ENCODE measurements at places on chromosomes 2 and 18.

GRCh38 chr2:129008055-129008880 lies 689.6 kb upstream of the HS6ST1 start:
- no peak for DNase-seq

DNA sequence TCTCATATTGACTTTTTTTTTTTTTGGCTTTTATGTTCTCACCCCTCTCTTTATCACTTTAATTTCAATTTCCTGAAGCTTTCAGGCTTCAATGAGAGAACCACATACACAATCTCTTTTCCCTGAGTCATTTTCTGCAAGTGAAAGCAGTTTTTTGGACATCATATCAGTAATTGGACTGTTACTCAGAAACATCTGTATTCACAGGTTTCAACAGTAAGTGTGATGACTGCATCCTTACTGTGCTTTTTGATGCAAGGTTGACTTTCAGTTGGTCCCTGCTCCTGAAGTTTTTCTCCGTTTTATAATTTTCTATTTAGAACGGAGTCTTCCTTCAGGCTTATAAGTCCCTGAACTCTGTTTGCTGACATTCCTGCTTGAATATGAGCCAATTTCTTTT lies 70.5 kb upstream of the CCBE1 start:
- DNase-seq, result no peak

DNA sequence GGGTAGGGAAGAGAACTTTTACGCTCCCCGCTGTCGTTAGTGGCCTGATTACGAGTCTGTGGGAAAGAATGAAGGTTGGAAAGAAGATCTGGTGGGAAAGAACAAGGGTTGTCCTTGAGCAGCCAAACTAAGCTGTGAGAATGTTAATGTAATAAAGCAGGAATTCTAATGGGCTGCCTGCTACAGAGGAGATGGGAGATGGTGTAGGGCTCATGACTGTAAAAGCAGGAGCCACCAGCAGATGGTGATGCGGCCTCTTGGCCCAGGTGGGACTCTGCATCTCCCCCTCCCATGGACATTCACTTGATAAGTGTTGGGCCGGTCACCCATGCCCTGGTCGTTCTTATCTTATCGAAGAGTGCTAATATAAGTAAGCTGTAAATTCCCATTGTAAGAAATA lies 150.0 kb downstream of the NEDD4L start:
- peak; percentile 48 for DNase-seq

- DNase-seq, result no peak
These were observed 57.2 kb downstream of the TACR1 start for GRCh38 chr2:75142081-75142480.
